Activated CD4-positive, CD25-positive, alpha-beta regulatory T cell (primary cell): ENCODE measurements at places on chromosomes 3 and 15.

DNA sequence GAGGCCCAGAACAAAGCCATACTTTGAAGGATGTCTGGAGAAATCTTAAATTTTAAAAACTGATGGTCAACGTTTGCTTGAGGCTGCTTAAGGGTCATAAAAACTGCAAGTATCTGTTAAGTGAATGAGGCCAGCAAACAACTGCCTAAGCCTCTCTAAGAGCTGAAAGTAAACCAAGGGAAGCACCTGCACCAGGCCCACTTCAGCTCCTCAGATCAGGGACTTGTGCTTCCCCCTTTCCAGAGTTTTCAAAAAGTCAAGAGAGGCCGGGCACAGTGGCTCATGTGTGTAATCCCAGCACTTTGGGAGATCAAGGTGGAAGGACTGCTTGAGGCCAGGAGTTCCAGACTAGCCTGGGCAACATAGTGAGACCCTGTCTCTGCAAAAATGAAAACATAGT, 9.1 kb downstream of the FBXL22 start:
- DNase-seq: no peak

GRCh38 chr15:93899817-93900216, 331.5 kb upstream of the MCTP2 start:
- no peak for DNase-seq

DNA sequence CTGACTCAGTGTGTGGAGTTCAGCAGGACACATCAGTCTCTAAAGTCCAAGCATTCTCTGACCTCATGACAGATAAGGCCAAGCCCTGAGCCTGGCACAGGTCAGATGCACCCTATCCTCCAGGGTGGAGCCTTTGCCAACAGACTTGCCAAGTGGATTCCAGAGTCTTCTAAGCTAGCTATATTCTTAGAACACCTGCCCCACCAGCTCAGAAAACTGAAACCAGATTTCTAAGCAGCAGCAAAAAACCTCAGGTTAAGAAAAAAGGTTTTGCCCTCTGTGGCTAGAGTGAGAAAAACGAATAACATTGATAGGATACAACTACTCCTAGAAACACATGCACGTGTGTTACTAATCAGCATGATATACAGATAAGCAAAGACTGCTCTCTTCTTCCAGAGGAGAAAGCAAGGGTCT, 11.6 kb downstream of the RMDN3 start:
- DNase-seq: no peak

GRCh38 chr15:77033729-77034671, 36.9 kb downstream of the TSPAN3 start:
- no peak for DNase-seq

DNA sequence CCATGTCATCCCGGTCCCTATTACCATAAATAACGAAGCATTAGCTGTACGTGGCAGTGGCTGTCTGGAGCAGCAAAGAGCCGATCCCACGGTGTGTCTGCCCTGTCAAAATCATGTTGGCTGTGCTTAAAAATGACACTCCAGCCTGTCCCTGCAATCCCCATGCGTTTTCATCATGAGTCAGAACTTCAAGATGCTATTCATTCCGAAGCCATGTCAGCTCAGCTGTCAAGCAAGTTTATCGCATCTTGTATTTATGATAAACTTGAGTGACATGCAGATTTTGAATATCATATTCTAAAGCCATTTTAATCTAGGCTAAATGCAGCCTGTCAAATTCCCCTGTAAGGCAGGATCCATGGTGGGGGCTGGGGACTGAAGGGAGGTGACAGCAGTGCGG, 152.4 kb downstream of the TJP1 start:
- DNase-seq: no peak

DNA sequence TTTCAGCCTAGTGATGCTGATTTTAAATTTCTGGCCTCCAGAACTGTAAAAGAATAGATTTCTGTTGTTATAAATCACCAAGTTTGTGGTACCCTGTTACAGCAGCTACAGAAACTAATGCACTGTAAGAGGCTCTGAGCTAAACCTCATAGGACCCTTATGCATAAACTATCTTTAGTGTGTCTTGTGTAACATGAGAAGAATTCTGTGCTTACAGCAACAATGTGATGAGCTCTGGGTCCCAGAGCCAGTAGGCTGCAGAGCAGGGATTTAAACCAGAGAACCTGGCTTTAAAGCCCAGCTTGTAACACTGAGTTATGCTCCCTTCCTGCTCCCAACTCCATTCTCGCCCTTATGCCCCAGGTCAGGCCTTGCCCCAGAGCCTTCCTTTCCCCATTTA, 113.1 kb downstream of the THSD4 start:
- DNase-seq: no peak

DNA sequence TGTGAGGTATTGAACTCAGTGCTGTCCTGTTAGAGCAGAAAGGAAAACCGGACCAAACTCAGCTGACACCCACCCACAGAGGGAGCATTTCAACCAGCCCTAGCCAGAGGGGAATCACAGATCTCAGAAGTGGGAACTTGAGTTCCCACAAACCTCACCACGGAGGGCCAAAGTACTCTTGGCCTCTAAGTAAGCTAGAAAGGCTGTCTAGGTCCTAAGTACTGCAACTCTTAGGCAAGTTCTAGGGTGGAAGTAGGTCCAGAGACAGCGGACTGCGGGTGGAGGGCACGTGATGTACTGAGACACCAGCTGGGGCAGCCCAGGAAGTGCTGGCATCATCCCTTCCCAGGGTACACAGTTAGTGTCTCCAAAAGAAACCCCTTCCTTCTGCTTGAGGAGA, 34.1 kb downstream of the EOMES start:
- DNase-seq: no peak

- no peak for DNase-seq
Observed at GRCh38 chr3:8972639-8973038, 9.4 kb upstream of the RAD18 start.

DNA sequence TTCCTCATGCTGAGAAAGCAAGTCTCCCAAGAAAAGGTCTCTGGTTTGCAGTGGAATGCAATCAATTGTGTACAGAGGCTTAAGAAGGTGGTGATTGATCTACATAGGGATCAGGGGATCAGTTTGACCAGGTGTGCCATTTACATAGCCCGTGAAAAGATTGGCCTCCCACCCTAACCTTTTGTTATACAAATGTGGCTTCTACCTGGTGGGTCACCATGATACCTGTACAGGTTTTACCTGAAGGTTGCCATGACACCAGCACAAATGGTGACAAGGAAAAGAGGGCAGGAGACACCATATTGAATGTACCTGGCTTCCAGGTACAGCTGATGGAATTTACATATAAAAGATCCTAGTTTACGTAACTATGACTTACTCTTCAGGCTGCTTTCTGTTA, 25.5 kb upstream of the TEX55 start:
- no peak for DNase-seq

- DNase-seq: no peak
Observed at GRCh38 chr3:117600112-117600511, 890.5 kb downstream of the TUSC7 start.

DNA sequence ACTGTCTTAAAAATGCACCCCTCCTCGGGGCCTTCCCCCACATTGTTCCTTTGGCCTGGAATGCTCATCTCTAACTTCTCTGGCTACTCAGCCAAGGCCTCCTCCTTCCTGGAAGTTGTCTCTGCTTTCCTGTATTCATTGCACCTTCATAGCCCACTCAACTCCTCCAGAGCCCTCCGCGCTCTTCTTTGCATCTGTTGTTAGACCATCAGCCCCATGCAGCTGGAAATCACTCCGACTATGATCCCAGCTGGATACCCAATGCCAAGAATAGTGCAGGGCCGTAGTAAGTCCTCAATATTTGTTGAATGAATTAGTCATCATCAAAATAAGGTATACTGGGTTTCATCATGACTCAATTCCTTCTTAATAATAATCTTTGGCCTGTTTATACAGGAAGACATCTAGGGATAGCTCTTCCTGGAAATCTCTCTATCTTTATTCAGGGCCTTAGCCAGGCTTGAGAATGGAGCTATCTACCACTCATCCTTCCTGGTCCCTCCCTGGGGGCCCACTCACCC, 112.7 kb downstream of the SYNPR start:
- DNase-seq: no peak

- no peak for DNase-seq
Observed at GRCh38 chr15:60735559-60736047, 256.7 kb upstream of the ICE2 start.
